ENCODE measurements at places on chromosomes 11 and 22.

- no peak for DNase-seq
Observed at GRCh38 chr22:39627865-39628562, 57.5 kb downstream of the CACNA1I start.

DNA sequence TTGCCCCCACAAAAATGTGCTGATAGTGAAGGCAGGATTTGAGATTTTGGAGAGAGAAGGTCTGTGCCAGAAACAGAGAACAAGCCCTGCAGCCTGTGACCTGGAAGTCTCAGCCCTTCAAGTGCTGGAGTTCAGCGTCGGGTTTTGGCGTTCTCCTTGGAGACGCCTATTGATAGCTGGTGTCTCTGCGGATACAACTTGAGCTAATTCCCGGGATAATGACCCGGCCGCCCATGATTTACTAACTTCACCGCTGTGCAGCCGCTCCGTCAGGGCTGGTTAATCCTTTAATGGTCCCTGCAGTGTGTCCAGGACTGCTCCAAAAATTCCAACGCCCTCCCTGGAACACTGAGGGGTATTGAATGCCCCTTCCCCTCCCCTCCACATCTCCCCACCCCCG, 76.6 kb downstream of the WT1 start:
- no peak for DNase-seq

- DNase-seq: peak; percentile 68
Observed at GRCh38 chr11:72683782-72684200, 9.6 kb upstream of the PDE2A start.

- no peak for DNase-seq
Observed at GRCh38 chr11:33945481-33946268, 53.8 kb upstream of the LMO2 start.

- no peak for DNase-seq
Observed at GRCh38 chr11:88402192-88402715, 64.7 kb upstream of the CTSC start.

- peak; percentile 60 for DNase-seq
Observed at GRCh38 chr22:26656891-26657851, at the start of gene MIAT. MIAT (plus strand) TSS chr22:26657588.

GRCh38 chr11:4459500-4459899, 10.4 kb downstream of the OR52K2 start:
- no peak for DNase-seq

DNA sequence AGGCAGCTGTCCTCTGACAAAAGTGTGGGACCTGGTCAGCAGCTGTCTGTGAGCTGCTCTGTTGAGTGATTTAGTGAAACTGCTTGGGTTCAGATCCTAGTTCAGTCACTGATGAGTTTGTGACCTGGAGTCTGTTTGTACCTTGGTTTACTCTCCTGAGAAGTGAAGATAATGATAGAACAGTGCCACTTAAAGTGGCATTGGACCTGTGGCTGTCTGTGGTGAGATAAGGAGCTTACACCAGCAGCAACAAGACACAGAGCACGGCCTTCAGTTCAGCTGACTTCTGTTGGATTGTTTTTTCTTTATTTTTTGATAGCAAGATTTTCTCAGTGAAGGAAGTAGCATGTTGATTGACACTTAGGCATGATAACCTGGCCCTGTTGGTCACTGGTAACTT, 46.2 kb upstream of the CTTN start:
- DNase-seq: no peak

GRCh38 chr11:19320827-19321226, 80.1 kb upstream of the E2F8 start:
- DNase-seq: no peak

DNA sequence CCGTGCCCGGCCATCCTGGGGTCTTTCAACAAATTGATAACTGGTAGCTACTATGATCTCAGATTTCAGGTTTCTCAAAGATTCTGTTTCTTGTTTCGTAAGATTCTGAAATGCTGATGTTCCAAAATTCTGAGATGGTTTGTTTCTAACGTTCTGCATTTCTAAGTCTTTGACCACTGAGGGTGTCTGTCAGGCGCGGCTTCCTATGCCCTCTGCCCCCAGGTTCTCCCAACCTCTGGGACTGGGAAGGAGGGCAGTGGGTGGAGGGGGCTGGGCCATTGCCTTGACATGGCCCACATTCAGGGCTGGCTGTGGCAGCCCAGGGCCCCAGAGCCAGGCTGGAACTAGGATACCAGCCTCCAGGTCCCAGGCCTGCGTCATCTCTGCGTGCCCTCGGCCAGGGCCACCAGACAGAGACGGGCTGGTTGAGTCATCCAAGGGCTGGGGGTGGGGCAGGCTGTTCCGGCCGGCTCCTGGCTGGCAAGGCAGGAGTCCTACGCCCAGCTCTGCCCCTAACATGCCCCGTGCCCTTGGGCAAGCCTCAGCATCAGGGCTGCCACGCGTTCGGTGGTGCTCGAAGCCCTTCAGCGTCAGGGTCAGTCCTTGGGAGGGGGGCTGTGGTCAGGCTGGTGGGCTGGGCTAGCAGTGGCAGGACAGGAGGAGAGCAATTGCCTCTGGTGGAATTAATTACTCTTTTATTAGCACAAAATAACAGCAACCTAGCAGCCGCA, 5.2 kb downstream of the TMEM134 start:
- no peak for DNase-seq

DNA sequence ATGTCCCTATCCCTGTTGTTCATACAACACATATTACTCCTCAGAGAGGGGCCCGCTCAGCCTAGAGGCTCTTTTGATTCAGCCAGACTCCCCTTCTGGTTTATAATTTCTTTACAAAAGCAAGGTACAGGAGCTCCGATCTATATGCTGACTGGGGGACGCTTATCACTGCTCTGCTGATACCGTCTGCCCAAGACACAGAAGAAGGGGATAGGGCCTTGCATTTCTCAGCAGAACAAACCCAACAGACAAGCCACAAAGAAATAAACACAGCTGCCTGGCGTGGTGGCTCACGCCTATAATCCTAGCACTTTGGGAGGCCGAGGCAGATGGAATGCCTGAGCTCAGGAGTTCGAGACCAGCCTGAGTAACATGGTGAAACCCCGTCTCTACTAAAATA, 109.9 kb upstream of the AKIP1 start:
- DNase-seq: no peak

DNA sequence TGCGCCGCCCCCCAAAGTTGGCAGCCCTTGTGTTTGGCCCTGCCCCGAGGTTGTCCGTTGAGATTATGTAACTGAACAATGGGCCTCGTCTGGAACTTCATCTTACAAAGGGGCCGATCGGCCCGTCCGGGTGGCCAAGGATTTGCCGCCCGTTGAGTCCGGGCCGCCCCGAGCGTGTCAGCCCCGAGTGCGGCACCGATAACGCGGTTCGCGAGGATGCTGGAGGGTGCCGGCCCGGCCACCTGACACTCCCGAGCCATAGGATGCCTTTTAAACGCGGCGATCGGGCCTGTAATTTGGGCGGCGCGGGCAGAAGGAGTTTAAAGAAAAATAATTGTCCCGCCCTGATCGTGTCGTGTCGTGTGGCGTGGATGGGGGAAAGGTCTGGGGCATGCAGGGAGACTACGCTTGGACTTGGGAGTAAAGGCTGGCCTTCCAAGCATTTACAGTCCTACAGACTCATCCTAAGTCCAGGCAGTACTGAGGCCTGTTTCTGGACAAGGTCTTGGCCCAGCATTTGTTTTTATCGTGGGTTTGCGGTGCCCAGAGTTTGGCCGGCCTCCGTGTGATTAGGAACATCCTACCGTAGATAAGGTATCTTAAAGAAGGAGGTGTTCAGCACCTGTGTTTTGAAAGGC, 1.3 kb downstream of the WEE1 start:
- peak; percentile 17 for DNase-seq

DNA sequence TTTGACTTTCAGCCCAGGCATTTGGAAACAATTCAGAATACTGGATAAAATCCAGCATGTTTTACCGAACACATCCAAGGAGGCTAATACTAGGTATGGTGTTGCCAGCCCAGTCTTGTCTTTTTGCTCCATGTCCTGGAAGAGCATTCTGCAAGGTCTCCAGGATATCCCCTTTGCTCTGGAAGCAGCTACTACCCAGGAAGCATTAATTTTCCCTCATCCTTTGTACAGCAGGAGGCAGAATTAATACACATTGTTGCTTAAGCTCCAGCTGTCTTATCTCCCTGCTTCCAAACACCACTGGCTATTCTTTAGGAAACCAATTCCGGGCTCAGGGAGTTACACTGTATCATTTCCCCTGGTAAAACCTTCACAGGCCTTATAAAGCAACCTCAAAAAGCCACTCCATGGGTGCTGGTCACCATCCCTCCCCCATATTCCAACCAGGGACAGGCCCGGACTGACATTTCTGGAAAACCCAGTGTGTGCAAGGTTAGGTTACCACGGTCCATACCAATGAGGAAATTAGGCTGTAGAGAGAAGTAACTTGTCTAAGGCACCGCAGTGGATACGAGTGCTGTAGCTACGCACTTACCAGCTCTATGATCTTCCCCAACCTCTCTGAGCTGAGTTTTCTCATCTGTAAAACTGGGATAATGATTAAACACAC, 1.5 kb upstream of the UBASH3B start:
- no peak for DNase-seq

DNA sequence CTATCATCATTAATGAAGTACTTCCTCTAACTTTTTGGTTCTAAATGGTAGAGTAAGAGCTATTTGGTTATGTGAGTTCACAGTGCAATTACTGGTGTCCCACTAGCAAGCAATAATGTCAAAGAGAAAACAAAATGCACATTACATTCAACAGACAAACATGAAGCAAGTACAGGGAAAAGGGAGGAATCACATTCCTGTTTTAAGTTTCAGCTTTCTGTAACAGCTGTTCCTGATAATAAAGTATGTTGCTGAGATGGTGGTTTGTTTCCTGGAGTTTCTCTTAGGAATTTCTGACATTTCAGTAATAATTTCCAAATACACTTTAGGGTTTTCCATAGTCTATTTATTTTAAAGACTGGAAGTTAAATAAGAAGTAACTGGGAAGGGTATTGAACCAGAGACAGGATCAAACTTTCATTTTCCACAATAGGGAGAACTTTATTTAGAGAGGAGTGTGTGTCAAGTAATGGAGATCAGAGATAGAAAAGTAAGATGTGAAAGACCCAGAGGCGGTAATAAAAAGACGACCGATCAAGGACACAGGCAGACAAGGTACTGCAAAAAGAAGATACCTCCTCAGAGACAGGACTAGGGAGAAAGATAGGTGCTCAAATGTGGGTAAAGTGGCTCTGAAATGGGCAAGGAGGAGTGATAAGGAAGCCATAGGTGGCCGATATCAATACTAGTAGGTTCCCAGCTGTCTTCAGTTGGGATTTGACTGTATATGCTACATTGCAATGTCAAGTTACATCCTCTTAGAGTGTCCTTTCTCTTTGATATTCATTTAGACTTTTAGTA, 20.8 kb upstream of the CLNS1A start:
- DNase-seq: no peak

DNA sequence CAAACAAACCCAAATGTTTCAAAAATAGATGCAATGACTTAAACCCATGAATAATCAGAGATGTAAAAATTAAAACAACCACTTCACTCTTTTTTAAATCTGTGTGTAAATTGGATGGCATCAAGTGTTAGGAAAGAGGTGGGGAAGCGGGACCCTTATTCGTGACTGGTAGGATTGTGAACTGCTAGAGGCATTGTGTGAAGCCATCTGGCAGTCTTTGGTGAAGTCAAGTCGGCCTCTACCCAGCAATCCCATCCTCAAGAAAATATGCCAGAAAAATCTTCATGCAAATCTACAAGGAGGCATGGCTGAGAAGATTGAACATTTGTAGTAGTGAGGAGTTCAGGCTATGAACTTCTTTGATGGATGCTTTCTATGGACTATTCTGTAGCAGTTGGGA, 114.6 kb upstream of the C11orf87 start:
- no peak for DNase-seq

DNA sequence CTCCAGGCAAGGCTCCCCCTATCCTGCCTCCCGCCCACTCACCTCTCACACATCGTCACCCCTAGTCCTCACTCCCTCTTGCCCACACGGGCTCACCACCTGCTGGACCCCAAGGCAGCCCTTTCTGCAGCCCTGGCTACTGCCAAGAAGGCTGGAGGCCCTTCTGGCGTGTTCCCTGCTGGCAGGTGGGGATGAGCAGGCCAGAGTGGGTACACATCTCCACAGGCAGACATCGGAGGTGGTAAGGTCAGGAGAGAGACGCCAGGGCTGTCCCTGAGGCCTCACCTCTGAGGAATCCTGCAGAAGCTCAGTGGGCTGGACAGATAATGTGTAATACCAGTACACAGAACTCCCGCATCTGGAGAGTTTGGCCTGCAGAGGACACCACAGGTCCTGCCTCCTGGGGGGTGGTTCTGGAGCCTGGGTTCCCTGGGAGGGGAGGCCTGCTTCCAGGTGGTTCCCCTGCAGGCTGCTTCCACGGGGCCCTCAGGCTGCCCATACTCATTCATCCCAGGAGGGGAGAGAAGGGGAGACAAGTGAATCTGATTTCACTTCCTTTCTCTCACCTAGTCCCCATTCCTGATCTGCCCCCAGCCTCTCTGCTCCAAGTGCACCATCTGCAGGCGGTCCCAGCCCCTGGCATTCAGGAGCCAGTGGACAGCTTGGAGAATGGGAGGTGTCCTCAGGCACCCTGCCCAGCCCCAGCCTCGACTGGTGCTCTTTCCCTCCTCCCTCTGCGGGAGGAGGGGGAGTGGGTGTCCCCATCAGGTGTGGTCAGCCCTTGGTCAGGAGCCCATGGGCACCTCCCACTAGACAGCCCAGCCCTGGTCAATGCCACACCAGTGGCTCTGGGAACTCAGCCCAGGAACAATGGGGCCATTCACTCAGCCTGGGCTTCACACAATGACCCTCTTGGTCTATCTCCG, 6.1 kb upstream of the CHST1 start:
- DNase-seq: no peak

- no peak for DNase-seq
Observed at GRCh38 chr11:131977231-131977630, 606.8 kb downstream of the NTM start.

DNA sequence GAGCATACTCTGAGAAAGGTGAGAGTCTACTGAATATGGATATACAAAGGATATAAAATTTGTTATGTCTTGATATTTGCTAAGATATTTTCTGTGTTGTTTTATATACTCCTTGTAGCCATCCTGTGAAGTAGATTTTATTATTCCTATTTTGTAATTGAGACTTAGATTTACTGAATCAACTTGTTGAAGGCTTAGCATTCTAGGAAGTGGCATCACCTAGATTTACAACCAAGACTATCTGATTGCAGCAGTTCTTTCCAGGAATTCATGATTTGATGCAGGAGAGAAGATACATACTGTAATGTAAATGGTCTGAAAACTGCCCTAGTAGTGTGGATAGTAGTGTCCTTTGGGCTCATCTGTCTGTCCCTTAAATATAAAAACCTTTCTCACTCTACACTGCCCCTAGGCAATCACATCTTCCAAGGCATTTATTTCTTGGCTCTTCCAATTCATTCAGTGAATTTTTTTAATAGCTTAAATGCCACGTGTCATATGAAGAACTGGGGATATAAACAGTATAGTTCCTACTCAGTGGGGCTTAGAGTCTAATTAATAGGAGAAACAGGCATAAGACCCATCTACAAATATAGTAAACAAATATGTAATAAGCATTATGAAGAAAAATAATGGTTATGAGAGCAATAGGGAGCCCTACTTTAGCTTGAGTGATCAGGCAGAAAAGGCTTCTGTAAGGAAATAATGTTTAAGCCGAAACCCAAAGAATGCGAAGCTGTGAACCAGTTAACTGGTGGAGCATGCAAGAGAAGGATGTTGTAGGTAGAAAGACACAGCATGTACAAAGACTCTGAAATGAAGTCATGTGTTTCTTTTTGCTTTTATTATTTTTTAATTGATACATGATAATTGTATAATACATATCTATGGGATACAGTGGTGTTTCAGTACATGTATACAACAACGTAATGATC, 13.6 kb downstream of the IPO7 start:
- DNase-seq: no peak

GRCh38 chr11:1381793-1382425, 7.8 kb upstream of the BRSK2 start:
- no peak for DNase-seq

- no peak for DNase-seq
Observed at GRCh38 chr11:117489999-117490679, 162.5 kb downstream of the CEP164 start.

Measured in stimulated activated CD4-positive, alpha-beta T cell treated with anti-CD3 and anti-CD28 coated beads, Interleukin-4, amount 100 ng/mL, for 48 hours (primary cell).